ENCODE measurements at places on chromosomes 7 and 10. TPM values are rescaled to one million over a fixed set of nuclear protein-coding genes. Genes with fewer than 3 reads are reported as not detected.

SORCS1 gene
- not detected for total RNA-seq

SFXN3 gene
- total RNA-seq: 33.7 TPM

MMP21 gene
- total RNA-seq: 0.10 TPM

PDSS1 gene
- total RNA-seq: 4.7 TPM

DNA sequence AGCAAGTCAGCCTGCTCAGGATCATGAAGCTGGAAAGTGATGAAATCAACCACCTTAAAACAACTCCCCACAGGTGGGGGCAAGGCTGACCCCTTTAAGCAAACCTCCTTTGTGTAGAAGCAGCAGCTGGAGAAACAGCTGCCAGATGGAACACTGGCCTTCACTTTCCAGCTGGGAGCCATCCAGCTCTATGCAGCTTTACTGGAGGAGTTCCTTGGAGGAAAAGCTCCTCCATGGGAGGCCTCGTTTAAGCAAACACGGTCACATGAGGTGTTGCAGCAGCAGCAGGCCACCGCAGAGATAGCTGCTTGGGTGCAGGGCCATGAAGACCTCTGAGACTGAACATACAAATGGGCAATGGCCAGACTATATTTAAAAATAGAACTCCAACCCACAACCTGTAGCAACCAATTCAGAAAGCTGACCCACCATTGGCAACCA lies 13.0 kb upstream of the DLG5 start:
- no peaks in the 10 kb centered on the region for H3K4me1 ChIP-seq
- H3K4me3 ChIP-seq: no peak overlapping the region
- H3K27me3 ChIP-seq: no peaks in the 10 kb centered on the region

- no peaks in the 10 kb centered on the region for H3K36me3 ChIP-seq
- H3K27me3 ChIP-seq: no peaks in the 10 kb centered on the region
- H3K4me3 ChIP-seq: no peak overlapping the region
- DNase-seq: no peak
These were observed 39.9 kb upstream of the SORCS3 start for GRCh38 chr10:104601166-104601565.

GRCh38 chr10:101221549-101221948 lies 7.7 kb downstream of the LBX1 start:
- no peaks in the 10 kb centered on the region for H3K36me3 ChIP-seq
- peaks cover 26% of the 10 kb centered on the region for H3K4me1 ChIP-seq
- H3K27ac ChIP-seq: no peak overlapping the region
- DNase-seq: no peak
- peaks cover 57% of the 10 kb centered on the region for H3K27me3 ChIP-seq

- no peak overlapping the region for H3K27ac ChIP-seq
- no peaks in the 10 kb centered on the region for H3K27me3 ChIP-seq
- H3K36me3 ChIP-seq: no peaks in the 10 kb centered on the region
- no peak for DNase-seq
- H3K4me3 ChIP-seq: no peak overlapping the region
These were observed 67.1 kb upstream of the AGBL3 start for GRCh38 chr7:134919240-134919641.

DNA sequence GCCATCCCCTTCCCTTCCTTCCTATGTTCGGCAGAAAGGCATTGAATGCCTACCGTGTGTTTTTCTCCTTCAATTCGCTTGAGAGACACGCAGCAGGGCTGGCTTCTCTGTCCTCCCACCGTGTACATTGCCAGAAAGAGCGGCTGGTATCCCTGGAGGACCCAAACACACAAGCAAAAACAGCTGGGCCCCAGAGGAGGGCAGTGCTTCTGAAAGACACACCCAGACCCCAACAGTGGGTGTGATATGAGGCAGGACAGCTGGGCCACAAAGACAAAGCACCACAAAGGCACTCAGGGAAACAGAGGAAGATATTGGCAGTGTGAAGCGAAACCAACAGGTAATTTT lies 133.1 kb upstream of the SH2B2 start:
- H3K27ac ChIP-seq: no peak overlapping the region
- H3K4me1 ChIP-seq: no peaks in the 10 kb centered on the region
- DNase-seq: no peak

GRCh38 chr7:149776848-149777407 lies 3.5 kb upstream of the ZNF467 start:
- H3K4me1 ChIP-seq: no peaks in the 10 kb centered on the region
- no peak for DNase-seq
- no peaks in the 10 kb centered on the region for H3K36me3 ChIP-seq
- H3K27me3 ChIP-seq: no peaks in the 10 kb centered on the region
- H3K27ac ChIP-seq: no peak overlapping the region
